Stimulated activated CD4-positive, alpha-beta T cell treated with anti-CD3 and anti-CD28 coated beads, Interleukin-2, amount 100 ng/mL, for 4 hours (primary cell): ENCODE measurements at places on chromosomes 1 and 21.

DNA sequence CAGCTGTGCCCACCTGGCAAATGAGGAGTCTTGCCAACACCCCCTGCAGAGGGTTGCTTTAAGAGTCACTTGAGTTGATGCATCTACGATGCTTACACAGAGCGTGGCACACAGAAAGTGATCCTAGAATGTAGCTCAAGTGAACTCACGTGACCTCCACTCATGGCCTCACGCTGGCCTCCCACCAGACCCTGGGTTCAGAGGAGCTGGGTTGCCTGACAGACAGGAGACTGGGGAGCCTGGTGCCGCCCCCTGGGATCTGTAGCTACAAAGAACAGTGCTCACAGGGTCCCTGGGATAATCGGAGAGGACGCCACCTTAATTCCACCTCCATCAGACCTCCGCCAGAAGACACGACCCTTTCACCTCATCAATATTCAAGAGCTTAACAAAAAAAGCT lies 81.4 kb upstream of the CASZ1 start:
- no peak for DNase-seq

DNA sequence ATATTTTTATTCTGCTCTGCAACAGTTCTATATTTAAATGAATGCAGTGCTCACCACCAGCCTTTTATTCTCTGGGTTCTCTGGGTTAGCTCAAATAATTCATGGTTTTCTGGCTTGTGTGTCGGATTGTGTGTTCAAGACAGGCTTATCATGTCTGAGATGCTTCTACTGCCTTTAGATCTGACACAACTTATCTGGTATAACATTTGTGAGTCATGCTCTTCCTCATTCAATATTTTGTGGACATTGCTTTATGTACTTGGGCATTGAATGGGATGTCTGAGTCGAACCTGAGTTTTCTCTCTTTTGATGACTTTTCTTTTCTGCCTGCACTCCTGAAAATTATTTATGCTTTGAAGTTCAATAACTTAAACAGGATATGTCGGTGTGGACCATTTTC lies 17.6 kb upstream of the PKP1 start:
- no peak for DNase-seq

GRCh38 chr1:104295511-104295910 lies 545.8 kb downstream of the AMY1C start:
- no peak for DNase-seq

- no peak for DNase-seq
Measured at GRCh38 chr1:182263706-182264105, 127.9 kb downstream of the GLUL start.

DNA sequence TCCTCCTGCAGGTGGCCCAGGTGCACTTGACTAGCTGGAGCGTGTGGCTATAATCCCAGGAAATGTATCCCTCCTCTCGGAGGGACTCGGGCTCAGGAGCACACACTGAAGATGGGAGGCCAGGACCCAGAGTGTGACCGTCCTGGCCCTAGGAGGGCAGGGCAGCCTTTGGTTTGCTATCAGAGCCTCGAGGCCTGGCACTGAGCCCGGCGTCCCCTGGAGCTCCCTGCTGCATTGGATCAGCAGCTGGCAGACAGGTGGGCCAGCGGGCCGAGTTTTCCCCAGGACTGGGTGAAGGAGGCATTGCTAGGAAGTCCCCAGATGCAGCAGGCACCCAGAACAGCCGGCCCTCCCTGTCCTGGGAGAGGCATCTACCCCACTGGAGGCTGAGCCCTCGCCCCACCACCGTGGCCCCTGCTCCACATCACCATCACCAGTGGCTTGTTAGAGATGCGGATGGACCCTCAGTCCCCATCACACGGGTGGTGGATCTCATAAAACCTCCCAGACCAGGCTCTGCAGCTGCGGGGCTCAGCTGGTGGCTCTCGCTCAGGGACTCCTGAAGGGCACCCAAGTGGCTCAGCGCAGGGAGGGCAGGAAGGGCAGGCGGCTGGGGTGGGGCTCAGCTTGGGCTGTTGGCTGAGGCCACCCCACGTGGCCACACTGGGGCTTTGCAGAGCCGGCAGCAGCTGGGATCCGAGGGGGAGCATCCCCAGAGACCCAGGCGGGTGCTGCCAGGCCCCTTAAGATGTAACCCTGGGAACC lies 32.7 kb upstream of the POFUT2 start:
- no peak for DNase-seq

DNA sequence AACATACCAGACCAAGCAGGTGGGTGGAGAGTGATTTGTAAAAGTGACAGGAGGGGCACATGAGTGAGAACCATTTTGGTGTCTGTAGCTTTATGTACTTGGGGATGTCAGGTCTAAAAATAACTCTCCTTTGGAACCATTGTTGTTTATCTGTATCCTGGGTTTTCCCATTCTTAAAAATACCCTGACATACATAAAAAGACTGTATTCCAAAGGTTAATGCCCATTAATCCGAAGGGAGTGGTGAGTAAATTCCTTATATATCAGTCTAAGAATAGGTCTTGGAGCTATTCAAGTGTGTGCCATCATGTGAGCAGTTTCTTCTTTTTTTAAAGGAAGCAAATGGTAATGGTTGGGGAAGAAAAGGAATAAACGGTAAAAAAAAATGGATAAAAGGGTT lies 117.5 kb downstream of the TGFB2 start:
- no peak for DNase-seq

DNA sequence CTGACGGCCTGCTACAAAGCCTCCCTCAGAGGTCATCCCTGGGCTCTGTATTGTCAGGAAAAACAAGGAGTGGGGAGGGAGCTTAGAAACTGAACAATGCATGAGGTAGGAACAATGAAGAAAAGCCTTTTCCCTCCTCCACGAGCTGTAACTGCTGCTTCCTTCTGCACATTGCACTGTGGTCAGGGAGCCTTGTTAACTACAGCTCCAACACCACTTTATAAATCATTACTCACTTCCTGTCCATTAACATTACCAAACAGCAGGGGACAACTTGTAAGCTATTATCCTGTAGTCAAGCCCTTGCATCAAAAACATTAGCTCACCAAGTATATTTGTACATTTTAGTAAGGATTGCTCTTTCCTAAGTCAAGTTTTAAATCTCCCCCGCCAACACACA lies 336.0 kb upstream of the NR5A2 start:
- DNase-seq = no peak

DNA sequence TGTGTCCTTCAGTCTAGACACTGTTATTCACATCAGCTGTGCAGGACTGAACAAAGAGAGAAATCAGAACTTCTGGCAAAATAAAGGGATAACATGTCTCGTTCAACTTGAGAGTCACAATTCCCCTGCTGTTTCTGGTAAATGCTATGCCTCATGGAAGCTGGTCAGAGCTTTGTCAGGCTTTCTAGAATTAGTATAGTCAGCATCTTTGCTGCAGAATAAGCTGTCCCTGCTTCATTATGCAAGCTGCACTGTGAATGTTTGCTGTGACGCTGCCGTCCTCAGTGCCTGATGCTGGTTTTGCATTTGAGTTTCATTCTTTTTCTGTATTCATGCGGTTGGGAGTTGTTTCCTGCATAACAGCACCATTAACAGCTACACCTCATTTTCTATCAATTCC lies 96.4 kb upstream of the KCNJ6 start:
- no peak for DNase-seq

- DNase-seq = no peak
Measured at GRCh38 chr1:176843352-176844297, 320.9 kb downstream of the ASTN1 start.

DNA sequence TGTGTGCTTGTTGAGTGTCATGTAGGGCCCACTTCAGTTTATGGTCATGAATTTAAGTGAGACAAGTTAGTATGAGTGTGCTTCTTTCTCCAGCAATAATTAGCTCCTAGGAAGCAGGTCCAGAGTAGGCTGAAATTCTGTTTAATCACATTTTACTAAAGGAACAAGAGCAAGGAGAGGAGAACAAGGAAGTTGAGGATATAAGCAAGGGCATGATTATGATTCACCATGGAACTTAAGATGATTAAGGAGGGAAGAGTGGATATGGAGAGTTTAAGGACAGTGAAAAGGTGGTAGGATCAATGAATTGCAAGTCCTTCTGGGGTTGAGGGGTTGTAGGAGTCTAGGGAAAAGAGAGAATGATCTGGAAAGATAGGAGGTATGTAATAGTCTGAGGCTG lies 3.1 kb upstream of the DIPK1A start:
- no peak for DNase-seq

- DNase-seq = no peak
Measured at GRCh38 chr1:165490175-165490574, 45.2 kb upstream of the RXRG start.

GRCh38 chr21:45618846-45619485 lies 24.6 kb upstream of the PCBP3 start:
- DNase-seq = no peak

DNA sequence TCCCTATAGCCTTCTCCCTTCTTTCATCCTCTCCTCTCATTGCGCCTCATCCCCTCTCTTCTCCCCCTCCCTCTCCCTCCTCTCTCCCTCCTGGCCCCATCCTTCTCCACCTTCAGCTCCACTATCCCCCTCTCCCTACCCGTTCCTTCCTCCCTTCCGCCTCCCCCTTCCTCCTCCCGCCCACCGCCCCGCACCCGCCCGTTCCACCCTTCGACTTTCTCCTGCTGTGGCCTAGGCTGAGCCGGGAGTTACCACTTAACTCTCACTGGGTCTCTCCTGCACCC lies 1.6 kb downstream of the NPR1 start:
- no peak for DNase-seq

GRCh38 chr1:38608202-38608864 lies 251.2 kb downstream of the RRAGC start:
- no peak for DNase-seq

DNA sequence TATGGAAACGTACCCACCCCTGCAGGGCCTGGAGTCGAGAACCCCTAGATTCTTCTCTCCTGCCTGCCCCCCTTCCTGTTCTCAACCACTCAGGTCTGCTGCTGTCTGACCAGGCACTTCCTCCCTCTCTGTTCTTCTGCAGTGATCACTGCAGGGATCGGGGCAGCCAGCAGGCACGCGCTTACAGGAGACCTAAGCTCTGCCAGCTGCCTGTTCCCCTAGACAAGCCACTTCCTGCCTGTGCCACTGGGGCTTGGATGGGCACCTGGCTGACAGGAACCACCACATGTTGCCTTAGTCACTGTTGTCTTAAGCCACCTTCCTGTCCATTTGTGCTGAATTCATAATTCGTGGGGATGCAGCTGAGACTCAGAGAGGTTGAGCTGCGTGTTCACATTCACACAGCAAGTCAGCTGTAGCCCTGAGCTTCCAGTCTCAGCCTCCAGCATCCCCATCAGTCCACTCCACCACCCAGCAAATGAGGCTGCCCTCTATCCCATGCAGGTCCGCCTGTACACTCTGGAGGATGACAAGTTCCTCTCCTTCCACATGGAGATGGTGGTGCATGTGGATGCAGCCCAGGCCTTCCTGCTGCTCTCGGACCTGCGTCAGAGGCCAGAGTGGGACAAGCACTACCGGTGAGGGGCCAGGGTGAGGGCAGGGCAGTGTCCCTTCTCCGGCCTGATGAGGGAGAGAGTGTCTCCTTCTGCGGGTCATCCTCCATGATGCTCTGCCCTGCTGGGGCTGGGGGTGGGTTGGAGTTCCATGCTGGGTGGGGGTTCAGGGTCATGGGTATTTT lies 18.6 kb downstream of the FAM151A start:
- no peak for DNase-seq

- no peak for DNase-seq
Measured at GRCh38 chr21:32604464-32604863, 7.7 kb downstream of the CFAP298 start.

- no peak for DNase-seq
Measured at GRCh38 chr1:117037802-117038201, 22.3 kb upstream of the TTF2 start.

DNA sequence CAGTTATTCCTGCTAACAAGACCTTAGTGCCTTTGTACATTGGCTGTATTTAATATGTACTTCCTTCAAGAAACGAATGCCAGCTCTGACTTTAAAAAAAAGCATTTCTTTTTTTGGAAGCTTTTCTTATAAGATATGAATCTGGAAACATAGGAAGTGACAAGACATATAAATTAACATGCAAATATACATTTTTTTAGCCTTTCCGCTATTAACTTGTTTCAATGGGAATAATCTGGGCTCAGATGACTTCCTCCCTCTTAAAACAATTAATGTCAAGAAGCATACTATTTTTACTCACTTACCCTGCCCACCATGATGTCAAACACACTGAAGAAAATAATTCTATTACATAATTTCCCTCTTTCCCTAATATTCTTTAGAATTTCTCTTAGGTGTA lies 1.4 kb downstream of the DENND1B start:
- no peak for DNase-seq

DNA sequence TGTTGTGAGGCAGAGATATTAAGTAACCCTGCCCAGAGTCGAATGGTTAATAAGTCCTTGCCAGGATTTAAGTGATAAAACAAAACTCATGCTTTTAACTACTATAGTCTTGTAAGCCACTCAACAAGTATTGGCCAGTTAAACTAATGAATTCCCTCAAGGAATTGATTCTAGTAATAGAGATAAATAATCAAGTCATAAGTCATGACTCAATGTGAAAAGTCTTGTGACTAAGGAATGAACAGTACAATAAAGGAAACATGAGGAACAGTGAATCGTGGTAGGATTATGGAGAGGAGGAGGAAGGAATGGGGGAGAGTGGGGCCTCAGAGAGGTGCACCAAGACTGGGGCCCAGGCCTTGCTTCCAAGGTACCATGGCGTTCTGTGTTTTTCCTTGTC lies 104.7 kb downstream of the FGGY start:
- DNase-seq = no peak

GRCh38 chr1:72547412-72547811 lies 265.1 kb upstream of the NEGR1 start:
- no peak for DNase-seq

DNA sequence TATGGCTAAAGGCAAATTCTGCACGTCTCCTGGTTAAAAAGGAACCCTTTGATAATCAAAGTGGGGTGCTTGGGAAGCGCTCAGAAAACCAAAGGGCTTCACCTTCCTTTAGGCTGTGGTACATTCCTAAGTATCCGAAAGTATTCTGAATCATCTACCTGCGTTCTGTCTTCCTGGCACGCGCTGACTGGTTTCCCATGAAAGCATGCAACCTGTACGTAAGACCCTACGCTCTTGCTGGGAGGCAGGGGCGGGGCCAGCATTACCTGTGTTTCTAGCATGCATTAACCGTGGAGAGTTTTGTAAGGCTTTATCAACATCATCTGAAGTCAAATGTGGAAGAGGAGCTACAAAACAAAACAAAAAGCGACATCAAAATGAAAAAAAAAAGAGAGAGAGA lies 96.0 kb downstream of the ERG start:
- DNase-seq = no peak
